Left lung (tissue), 14 donors: ENCODE measurements at places on chromosomes 11 and 22.
A peak's percentile ranks its signal among the peaks of the same experiment; 100 is the strongest.

DNA sequence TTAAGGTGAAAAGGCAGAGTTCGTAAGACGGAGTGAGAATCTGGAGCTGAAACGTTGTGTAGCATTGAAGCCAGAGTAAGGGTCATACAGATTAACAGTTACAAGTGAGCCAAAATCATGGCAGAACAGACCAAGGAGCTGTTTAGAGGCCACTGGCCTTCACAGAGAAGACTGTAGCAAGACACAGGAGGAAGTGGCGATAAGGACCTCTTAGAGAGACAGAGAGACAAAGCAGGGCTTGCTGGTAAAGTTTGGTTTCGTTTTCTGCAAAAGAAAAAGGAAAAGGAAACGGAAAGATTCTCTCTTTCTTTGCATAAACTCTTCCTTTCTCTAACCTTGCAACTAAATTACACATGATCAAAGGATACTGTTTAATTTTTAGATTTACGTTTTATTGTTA is 83.0 kb downstream of the AASDHPPT start:
- no peak for DNase-seq

GRCh38 chr11:78659326-78660270 is 84.9 kb upstream of the NARS2 start:
- DNase-seq: no peak

GRCh38 chr11:98616098-98616655 is 404.6 kb upstream of the CNTN5 start:
- peak; percentile 3 for DNase-seq

GRCh38 chr11:20990447-20990846 is 321.1 kb downstream of the NELL1 start:
- DNase-seq: no peak

DNA sequence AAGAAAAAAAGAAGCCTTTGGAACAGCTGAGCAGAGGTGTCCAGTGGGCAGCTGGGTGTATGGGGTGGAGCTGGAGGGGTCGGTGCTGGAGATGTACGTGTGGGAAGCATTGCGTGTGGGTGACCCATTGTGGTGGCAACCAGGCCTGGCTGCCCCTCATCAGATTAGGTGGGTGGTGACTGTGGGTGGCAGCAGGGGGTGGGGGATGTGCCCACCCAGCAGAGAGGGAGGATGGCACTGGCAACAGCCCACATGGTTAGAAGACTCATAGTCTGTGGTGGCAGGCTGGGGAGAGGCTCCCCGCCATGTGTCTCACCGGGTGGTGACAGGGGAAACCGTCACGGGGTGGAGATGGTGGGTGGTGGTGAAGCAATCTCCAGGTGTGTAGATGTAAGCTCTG is 27.6 kb downstream of the TP53I11 start:
- no peak for DNase-seq

DNA sequence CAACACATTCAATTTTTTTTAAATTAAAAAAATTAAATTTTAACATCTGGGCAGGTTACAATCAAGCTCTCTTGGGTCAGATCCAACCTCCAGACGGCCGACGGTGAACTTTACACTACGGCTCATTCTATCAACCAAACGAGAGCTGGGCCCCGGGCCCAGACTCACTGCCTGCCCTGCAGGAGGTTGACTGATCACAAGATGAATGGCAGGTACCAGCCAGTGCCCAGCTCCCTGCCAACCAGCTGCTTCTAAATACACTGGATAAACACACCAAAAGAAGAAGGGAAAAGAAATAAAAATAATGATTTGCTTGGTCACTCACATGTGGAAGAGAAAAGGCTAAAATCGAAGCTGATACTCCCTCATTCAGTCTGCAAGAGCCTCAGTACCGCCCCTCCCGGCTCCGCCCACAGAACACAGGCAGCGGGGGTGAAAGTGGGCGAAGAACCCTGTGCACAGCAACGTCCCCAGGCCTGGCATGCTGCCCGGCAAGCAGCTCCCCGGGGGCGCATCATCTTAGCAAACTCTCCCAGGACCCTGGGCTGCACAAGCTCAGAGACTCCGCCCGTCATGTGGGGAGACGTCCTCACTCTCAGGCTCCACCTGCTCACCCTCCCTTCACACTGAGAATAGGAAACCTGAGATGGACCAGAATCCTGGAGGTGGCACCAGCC is 303.4 kb downstream of the SHANK2 start:
- no peak for DNase-seq

DNA sequence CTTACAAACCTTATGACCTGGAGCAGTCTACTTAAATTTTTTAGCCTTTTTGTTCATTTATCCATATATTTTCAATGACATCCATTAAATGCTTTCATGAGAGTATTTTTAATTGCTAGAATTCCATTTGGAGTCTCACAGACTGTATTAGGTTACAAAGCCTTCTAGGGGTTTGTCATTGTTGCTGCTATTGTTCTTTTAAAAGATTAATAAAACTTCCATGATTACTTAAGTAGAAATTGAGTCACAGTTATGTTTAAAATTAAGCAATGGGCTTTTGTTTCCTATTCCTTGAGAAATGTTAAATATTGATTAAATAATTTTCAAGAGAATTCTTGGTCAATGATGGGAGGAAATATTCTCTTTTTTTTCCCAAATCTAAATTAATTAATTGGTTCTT is 1408.4 kb upstream of the RAG2 start:
- DNase-seq: no peak

- DNase-seq: no peak
Observed at GRCh38 chr11:72598466-72598865, 75.8 kb downstream of the PDE2A start.

DNA sequence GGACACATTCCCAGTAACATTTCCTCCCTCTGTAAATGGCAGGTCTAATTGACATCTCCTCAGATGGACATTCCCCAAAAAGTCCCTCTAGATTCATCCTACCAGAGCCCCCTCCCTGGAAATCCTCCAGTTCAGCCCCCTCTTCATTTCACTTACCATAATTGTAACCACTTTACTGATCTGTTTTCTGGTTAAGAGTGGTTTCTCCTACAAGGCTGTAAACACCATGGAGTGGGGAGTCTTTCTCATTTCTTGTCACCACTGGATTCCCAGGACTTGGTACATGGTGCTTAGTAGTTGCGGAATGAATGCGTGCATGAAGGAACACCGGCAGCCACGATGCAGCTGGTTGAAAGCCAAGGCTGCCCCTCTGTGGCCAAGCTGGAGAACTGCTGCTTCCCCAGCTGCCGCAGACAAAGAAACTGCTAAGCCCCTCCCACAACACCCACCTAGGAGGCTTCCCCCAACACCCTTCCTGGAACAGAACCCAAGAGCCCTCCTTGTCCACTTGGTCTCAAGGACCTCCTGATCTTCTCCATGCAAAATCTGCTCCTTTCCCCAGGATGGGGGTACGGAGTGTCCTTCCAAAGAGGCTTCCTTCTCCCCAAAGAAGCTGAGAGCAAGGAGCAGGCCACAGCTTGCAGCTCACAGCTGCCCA is 18.6 kb upstream of the SCARF2 start:
- DNase-seq: peak; percentile 88

DNA sequence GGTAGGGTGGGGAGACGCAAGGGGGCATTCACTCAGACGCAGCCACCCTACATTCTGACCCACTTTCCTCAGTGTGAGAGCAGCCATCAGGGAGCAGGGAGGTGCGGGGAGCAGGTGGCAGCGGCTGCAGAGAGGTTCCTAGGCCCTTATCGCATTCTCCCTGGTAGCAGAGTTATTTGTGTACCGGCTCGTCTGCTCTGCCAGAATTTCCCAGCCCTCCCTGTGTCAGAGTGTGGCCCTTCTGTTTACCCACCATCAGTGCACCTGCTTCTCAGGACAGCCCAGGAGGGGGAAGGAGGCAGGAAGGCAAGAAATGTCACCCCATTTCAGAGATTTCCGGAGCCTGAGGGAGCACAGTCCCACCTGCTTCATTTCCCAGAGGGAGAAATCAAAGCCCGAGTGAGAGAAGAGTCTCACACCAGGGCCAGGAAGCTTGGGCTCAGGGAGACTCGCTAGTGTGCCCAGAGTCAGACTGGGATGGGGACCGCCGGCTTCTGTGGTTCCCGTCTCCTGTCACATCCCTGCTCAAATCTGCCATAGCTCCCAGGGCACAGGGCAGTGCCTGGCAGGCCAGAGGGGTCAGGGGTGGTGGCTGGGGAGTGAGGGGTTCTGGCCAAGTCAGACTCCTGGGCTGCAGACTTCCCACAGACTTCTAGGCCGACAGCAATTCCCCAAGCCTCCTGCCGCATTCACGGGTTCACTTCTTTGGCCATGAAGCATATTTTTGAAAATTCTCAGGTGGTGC is 49.7 kb downstream of the ARRB1 start:
- no peak for DNase-seq

DNA sequence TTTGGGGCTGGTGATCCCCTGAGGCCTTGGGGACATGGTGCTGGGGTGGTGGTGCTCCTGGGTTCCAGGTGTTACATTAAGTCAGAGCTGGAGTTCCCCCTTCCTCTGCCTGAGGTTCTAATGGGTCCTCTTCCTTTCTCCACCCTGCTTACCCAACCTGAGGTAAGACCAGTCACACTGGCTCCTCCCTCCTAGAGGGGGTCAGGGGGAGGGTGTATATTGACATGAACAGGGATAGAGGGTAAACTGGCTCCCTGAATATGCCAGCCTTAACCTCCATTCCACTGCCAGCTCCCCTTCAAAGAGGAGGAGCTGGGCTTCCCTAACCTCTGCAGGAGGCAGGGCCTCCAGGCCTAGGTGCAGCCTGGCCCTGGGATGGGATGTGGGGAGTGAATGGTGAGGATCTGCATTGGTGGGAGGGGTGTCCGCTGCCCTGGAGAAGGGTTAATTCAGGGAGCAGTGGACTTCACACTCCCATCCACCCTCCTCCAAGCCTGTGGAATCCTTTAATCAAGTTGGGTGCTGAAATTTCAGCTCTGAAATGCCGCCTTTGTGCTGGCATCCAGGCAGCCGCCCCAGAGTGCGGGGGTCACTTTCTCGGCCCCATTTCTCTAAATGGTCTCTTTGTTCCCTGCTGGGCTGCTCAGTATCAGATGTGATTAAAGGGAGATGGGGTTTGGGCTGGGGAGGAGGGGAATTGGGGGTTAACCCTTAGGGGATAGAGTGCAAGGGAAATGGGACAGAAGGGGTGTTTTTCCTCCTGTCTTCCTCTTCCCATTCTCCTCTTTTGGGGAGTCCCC is 15.2 kb downstream of the POLR2F start:
- peak; percentile 25 for DNase-seq

GRCh38 chr22:24553597-24554312 is 1.2 kb downstream of the GUCD1 start:
- no peak for DNase-seq

DNA sequence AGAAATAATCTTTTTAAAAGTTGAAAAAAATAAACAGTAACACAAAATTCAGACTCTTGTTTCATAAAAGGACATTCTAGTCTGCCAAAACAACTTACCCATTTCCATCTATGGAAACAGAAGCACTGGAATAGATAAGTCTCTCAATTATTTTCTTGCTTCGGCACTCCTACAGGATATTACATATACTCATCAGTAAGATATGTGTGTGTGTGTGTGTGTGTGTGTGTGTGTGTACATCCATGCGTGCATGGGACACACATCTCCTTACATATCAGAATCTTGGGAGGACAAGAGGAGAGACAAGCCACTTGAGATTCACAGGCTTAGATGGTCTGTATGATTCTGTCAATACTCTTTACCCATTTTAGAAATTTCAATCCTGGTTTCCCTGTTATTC is 144.6 kb downstream of the ATG16L2 start:
- DNase-seq: no peak
